ENCODE measurements at places on chromosomes 6 and 20.

GRCh38 chr6:107019047-107019446 is 9.0 kb upstream of the MTRES1 start:
- DNase-seq, result no peak

DNA sequence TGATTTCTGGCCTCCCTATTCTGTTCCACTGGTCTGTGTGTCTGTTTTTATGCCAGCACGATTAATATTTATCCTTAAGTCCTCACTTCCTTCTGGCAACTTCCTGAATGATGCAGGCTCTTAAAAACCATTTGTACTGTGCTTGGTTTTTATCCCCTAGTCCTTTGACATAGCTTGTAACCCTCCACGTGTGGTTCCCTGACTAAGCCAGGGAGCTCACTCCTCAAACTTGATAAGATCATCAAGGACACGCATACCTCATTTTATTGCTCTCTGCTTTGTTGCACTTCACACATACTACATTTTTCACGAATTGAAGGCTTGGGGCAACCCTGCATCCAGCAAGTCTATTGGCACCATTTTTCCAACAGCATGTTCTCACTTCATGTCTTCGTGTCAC is 166.4 kb upstream of the UST start:
- no peak for DNase-seq

DNA sequence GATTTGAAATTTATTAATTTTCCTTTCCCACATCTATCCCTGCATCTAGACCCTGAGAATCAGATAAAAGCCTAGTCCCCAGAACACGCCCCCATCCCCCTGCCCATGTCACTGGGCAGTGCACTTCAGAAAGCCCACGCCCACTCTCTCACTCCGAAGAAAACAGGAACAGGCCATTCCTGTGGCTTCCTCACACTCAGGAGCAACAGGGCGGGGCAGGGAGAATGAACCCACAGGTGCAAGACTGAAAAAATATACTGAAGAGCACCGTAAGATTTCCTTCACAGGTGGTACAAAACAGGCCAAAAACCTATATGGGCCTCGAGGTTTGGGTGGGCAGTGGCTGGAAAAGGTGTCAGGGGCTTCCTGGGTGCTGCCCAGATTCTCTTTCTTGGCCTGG is 3.4 kb downstream of the OXT start:
- DNase-seq, result no peak

DNA sequence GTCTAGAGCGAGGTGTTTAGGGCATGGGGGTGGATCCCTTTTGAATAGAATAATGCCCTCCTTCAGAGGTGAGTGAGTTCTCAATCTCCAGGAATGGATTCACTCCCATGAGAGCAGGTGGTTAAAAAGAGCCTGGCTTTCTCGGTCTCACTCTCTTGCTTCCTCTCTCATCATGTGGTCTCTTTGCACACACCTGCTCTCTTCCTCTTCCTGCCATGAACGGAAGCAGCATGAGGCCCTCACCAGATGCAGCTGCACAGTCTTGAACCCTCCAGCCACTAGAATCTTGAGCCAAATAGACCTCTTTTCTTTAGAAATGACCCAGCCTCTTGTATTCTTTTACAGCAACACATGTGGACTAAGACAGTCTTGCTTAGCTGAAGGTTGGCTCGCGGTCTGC is 119.3 kb downstream of the BMP7 start:
- DNase-seq, result no peak

GRCh38 chr6:138588805-138589434 is 89.6 kb upstream of the NHSL1 start:
- DNase-seq, result no peak

- DNase-seq, result no peak
Observed at GRCh38 chr6:130547723-130548122, 181.9 kb downstream of the TMEM200A start.

DNA sequence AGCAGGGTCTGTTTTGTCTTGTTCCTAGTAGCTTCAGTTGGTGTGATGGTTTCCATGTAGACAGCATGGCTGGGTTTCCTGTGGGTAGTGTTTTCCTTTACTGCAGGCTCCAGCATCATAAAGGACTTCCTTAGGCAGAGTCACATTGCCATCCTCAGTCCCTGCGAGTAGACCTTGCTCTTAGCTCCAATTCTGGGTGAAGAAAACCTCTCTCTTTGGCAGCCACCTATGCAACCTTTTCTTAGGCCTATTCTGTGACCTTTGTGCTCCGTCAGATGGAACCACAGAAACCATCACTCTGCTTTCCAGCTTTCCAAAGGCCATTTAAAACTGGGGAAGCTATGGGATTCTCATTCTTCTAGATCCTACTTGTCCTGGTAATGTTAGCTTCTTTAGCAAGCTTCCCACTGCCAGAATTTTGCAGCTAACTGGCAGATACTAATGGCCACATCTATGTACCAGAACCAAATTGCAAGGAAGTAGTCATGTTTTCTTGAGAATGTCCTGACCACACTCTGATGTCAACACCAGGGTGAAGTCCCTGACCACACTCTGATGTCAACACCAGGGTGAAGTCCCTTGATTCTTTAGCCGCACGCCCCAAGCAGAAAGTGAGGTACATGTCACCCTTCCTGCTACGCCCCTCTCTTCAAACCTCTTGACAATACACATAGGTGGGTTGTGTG is 646.6 kb upstream of the HS3ST5 start:
- DNase-seq, result no peak

DNA sequence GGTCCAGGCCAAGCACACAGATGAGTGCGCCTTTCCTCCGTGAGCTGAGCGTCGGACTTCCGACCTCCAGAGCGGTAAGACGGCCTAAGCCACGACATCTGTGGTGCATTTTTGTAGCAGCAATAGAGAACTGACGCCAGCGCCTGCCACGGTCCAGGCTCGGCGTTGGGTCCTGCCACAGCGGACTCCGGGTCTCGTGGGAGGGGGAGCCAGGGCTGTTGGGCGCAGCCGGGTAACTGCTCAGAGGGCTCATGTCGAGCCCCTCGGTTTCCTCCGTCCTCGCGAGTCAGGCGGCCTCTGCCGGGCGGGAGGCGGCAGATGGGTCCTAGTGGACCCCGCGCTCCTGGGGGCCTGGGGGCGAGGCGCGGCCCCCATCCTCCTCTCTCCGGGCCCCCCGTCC is 216.1 kb downstream of the QKI start:
- no peak for DNase-seq

DNA sequence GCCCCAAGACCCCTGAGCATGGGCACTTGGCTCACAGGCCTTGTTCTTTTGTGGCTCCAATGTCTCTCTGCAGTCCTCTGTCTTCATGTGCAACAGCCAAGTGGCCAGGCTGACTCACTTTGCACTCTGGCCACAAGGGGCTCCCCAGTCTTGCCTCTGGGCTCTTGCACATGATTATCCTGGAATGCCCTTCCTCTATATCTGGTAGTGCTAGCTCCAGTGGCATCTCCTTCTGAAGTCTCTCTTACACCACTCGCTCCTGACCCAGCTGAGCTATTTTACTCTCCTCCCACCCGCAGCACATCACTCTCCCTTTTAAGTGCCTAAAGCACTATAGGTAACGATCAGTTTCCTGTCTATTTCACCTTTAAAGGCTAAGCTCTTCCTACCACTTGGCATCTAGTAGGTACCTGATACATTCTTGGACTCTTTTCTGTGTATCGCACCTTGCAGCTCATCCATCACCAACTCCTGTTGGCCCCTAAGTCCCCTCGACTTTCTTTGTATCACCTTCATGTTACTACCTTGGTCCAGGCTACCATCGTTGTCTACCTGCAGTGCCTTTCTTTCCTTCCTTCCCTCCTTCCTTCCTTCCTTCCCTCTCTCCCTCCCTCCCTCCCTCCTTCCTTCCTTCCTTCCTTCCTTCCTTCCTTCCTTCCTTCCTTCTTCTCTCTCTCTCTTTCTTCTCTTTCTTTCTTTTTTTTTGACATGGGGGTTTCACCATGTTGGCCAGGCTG is 211.9 kb upstream of the RNF24 start:
- peak; percentile 58 for DNase-seq

DNA sequence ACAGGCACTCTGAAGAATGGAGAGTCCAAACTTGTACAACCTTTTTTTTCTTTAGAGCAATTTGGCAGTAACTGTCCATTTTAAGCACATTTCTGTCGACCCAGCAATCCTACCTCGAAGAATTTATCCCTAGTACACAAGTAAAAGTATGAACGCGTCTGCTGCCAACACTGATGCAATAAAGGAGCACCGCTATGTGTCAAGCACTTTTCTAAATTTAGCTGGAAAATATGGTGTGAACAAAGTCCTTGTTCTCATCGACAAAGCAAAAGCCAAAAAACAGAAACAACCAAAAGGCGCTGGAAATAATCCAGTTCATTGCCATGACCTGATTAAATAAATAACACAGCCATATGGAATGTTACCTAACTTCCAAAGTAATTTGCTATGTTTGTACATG is 1.1 kb downstream of the DPM1 start:
- DNase-seq, result no peak

DNA sequence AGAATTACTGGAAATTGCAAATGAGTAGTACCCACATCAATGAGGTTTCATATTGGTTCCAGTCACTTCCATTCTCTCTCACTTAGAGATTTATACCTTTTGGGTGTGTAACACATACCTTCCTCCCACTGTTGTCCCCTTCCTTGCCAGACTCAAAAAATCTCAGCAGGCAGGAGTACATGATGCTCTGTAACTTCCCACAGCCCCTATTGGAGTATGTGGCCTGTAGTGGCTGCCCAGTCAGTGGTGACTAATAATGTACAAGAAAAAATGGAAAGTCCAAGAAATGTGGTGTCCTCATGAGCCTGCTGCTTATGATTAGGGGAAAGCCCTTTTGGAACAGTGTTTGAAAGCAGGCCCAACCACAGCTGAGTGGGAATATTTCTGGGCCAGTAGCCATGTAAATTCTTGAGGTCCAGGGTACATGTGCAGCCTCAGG is 312.0 kb downstream of the ZFAND3 start:
- DNase-seq, result peak; percentile 97

GRCh38 chr6:157427969-157428368 is 47.0 kb downstream of the ZDHHC14 start:
- no peak for DNase-seq

GRCh38 chr20:62405108-62405980 is 1.7 kb downstream of the CABLES2 start:
- peak; percentile 17 for DNase-seq

GRCh38 chr6:119274197-119274595 is 75.4 kb downstream of the MAN1A1 start:
- DNase-seq, result no peak

DNA sequence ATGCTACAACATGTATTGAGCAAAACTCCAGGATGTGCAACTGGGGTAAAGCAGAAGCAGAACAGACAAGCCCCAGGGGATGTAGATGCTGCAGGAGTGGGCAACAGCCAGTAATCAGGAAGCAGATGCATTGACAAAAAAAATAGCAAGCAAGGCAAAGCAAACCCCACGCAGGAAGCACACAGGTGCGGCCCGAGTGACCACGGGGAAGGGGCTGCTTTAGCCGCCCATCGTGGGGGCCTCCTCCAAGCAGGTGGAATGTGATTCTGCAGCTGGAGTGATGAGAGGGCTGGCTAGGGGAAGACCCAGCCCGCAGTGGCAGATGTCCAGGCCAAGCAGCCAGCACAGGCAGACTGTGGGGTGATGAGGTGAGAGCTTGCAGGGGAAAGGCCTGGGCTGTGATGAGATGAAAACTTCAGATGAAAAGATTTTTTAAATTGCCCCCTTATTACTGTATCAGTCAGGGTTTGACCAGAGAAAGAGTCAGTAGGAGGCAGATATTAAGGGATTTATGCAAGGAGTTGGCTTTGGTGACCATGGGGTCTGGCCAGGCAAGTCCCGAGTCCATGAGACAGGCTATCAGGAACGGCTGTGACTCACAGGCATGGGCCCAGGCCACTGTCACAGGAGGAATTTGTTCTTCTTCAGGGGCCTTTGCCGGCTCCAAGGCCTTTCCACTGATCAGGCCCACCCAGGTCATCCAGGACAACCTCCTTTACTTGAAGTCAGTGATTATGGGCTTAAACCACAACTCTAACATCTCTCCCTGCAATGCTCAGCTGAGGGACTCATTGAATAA is 207.6 kb downstream of the ANKRD60 start:
- no peak for DNase-seq

GRCh38 chr6:144008120-144008811 is at the start of gene PLAGL1:
PLAGL1 (minus strand) TSS chr6:144008259; CDS start chr6:143948136, 60,123 bp downstream.
- peak; percentile 53 for DNase-seq

- peak; percentile 44 for DNase-seq
Observed at GRCh38 chr20:3753098-3753497, 14.5 kb downstream of the ADISSP start.

- no peak for DNase-seq
Observed at GRCh38 chr20:17969278-17969883, 563 bp downstream of the MGME1 start.

- no peak for DNase-seq
Observed at GRCh38 chr6:41445261-41445660, 100.9 kb upstream of the FOXP4 start.

GRCh38 chr20:60402189-60403058 is 444.2 kb downstream of the CDH26 start:
- DNase-seq, result no peak

DNA sequence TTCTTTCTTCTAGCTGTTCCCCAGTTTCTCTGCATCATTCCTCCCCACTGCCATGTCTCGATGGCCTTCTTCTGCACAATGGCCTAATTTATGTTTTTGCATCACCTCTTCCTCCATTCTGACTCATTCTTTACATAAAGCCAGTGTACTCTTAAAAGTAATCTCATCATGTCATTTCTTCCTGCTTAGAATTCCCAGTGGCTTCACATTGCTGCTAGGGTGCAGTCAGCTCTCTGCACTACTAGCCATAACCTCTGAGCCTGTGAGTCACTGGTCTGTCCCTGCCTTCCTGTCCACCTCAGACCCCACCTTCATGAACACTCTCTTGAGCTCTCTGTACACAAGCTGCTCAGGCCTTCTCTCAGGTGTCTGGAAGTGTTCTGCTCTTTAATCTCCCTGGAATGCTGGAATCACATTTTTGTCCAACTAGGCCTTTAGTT is 24.1 kb upstream of the TRIM27 start:
- DNase-seq, result no peak

- peak; percentile 40 for DNase-seq
Observed at GRCh38 chr20:8670893-8671215, 398.0 kb upstream of the PLCB4 start.

GRCh38 chr6:10695086-10695657 is 400 bp downstream of the PAK1IP1 start:
- no peak for DNase-seq

DNA sequence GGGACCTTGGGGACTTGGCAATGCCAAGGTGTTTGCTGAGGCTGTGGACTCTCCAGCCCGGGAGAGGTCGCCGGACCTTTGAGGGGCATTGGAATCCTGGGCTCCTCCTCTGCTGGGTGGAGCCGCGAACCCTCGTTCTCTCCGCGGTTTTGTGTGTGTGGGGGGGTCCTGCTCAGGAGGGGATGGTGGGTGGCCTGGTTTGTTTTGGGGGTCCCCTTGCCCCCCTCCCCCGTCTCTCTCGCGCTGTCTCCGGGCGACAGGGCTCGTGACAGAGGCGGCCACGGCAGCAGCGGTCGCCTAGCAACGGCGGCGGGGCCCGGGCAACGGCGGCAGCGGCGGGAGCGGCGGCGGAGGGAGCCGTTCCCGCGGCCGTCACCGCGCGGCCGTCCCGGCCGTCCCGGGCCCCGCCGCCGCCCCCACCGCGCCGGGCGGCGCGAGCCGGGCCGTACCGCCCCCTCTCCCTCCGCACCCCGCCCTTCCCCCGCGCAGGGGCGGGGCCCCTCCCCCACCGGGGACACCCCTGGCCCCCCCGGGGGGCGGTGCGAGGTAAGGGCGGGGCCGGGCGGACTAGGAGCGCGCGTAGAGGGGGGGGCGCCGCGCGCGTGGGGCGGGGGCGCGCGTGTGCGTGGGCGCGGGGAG is 7.8 kb downstream of the SYNGAP1 start:
- no peak for DNase-seq
